Fibroblast of skin of right quadriceps (primary cell): ENCODE measurements at places on chromosomes 7 and 10.
A peak's percentile ranks its signal among the peaks of the same experiment; 100 is the strongest.

DNA sequence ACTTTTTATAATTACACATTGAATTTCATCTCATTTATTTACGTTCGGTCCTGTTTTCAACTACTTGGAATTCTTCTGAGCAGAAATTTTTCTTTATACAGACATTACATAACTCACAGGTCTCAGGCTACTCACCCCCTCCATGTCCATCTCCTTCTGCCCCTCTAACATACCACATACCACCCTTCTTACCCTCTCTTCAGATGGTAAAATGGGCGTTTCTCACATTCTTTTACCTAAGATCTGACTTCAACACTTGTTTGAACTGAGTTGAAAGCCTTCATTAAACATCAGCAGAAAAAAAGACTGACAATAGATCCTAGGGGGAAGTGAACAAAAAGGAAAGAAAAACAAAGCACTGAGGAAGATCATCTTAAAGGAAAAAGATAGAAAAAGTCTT lies 309.7 kb downstream of the CTNNA3 start:
- no peak for DNase-seq

- no peak for DNase-seq
Observed at GRCh38 chr7:15057272-15057671, 154.7 kb upstream of the DGKB start.

DNA sequence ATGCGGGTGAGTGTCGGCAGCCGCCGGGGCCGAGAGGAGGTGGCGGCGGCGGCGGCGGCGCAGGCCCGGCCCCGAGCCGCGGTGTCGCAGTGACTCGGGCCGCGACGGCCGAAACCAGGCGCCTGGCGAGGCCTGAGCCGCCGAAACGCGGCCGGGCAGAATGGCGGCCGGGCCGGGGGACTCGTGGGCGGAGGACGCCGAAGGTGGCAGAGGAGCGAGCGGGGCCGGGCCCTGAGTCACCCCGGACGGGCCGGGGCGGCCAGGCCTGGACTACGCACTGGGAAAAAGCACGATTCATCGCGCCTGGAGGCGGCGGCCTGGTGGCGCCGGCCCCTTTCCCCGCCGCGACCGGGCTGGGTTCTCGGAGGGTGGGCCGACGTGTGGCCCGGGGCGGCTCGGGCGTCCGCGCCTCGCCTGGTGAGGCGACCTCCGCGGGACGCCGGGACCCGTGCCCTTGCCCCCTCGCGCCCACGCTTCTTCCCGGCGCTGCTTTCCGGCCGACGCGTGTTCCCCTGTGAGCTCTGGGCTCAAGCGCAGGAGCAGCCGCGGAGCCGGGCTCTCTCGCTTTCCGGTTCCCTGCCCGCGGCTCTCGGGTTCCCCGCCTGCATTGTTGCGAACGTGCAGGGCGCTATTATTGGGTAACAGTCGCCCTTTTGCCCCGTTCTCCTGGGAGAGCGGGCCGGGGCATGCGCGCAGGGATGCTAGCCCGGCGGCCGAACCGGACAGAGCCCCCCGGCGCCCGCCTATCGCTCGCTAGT lies 500 bp downstream of the CUL1 start:
- peak; percentile 28 for DNase-seq

- no peak for DNase-seq
Observed at GRCh38 chr10:109030581-109031210, 892.6 kb downstream of the XPNPEP1 start.

DNA sequence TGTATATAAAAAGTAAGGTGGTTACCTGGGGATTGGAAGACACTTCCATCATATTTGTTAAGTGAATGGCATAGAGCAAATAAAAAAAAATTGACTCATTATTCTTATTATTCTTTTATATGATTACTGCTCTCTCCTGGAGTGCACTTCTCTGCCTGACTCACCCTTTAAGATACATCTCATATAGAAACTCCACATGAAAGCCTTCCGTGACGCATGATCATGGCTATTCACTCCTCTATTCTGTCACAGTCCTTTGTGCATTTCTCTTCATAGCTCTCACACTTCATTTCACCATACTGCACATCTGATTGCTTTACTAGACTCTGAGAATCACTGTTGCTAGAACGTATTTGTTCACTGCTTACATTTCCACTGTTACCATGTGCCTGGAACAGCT lies 597.3 kb downstream of the CNTNAP2 start:
- no peak for DNase-seq
